ENCODE measurements at places on chromosomes 5 and 9.

- ATAC-seq = no peak
These were observed 13.1 kb downstream of the TMOD1 start for GRCh38 chr9:97514531-97514930.

DNA sequence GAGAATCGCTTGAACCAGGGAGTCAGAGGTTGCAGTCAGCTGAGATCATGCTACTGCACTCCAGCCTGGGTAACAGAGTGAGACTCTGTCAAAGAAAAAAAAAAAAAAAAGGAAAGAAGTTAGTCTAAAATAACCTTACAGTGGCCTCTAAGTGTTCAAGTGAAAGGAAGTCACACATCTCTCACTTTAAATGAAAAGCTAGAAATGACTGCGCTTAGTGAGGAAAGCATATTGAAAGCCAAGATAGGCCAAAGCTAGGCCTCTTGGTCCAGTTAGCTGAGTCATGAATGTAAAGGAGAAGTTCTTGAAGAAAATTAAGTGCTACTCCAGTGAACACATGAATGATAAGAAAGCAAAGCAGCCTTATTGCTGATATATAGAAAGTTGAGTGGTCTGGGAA, 38.1 kb downstream of the ITGA1 start:
- peak; percentile 63 for ATAC-seq

DNA sequence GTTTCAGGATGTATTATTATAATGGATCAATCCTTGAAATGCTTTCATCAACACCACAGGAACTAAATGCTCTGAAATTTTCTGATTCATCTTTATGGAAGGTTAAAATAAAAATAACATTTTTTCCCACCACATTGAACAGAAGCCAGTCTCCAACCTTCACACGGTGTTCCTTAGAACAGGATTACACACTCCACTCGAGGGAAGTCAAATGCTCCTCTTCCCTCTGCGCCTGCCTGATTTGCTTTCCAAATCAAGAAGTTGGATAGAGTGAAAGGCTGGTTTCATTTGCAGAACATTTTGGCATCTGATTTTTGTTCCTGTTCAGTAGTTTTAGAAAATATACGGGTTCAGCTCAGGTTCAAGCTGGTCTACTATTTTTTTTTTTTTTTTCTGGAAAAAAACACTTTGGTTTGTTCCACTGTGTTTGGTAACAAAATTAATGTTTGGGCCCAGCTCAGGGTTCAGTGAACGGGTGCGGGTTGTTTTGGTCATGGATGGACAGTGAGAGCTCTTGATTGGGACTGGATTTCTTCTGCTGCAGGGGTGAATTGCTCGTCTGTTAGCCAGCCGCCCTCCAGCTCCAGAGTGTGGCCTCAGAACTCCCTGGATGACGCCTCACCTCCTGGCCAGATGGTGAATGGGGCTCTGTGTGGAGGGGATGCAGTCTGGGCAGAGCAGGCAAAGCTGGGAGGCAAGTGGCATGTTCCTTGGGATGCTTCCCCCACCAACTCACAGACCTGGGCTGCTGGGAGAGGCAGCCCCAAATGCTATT, 82.4 kb upstream of the STC2 start:
- no peak for ATAC-seq

DNA sequence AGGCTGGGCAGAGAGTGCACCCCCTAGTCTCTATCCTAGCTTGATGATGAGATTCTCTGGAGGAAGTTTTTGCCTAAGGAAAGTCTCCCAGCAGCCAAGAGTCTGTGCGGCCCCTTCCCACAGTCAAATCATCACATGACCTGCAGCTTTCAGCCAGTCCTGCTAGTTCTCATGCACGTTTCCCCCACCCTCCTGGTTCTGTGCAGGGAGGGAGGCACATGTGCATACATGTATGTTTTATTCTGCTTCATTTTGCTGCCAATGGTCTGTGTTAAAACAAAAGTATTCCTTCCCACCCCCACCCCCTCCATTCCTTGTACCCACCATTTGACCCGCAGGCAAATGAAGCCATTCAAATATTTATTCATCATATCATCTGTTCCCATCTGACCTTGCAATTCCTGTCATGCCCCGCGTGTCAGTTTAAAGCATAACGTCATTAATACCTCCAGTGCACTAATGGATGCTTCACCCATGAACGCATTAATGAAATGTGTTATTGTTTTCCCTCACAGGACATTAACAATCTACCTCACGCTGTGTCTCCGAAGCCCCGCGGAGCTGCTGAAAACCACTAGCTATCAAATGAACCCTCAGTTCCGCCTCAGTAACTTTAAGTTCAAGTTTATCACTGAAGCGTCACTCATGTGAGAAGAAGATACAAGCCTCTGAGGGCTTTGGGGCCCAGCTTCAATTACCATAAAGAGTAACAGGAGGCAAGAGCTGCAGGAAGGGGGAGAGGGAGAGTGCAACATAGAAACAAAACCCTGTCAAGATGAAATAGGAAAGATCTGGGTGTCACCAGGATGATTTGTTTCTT, 139.6 kb downstream of the RASEF start:
- ATAC-seq = no peak

DNA sequence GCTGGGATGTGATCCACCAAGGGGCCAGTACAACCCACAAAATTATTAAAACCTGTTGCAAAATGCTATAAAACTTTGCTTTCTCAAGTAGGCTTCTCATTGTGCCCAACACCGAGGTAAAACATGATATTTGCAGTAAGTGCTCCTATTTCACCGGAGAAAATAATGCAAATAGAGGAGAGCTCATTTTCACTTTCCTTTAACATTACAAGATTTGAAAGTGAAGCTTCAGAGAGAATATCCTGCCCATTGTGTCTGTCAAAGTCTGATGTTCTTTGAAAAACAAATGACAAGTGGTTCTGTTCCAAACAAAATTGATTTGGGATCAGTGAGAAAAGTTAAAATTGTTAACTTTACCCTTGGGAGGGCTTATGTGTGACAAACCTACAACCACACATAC, 287.1 kb downstream of the KCNN2 start:
- no peak for ATAC-seq

DNA sequence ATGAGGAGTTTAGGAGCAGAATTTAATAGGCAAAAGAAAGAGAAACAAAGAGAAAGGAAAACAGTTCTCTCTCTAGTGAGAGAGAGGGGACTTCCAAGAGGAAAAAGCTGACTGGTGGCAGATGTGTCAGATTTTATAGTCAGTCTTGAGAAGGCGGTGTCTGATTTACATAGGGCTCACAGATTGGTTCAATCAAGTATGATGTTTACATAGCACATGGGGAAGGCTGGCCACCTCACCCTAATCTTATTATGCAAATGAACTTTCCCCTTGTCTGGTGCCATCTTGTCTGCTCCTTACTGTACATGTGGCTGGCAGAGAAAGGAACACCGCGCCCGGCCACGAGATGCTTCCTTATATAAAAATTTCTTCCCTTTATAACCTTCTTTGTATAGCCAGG, 24.7 kb downstream of the UNC13B start:
- no peak for ATAC-seq

GRCh38 chr5:135423146-135423845, 23.9 kb downstream of the DCANP1 start:
- ATAC-seq = no peak

DNA sequence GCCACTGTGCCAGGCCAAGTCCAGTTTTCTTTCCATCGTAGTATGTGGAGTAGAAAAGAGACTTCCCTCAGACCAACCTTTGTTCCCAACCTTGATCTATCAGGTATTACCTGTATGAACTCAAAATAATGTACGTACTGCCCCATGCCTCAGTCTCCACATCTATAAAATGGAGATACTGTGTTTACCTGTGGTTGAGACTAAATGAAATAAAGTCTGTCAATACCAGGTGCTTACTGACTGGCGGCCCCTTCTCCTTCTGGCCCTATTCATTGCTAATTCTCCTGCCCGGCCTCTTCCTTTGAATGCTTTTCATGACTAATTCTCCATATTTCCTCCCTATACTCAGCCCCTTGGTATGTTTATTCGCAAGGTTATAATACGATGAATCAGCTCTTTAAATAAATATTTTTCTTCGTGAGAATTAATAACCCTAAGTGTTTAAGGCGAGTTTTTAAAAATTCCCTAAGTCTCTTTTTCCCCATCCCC, 89.6 kb upstream of the BASP1 start:
- ATAC-seq = no peak

DNA sequence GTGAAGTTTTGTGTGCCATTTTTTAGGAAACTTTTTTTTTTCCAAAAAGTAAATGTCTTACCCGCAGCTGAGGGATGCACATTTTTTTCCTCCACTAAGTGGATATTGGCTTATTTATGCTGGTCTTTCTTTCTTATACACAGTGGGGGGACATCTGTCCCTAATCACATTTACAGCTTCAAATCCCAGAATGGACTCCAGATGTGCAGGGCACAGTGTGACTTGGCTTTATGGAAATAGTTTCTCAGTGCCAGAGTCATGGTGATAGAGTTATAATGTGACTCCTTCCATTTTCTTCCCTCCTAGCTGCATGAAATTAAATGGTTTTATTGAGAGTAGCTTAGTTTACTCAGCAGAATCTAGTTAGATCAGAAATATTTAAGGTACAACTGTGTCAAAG, 66.5 kb downstream of the SV2C start:
- ATAC-seq = no peak

GRCh38 chr9:37293664-37294524, 128.6 kb upstream of the GRHPR start:
- ATAC-seq = peak; percentile 8

GRCh38 chr9:18935541-18935940, 97.5 kb downstream of the SAXO1 start:
- no peak for ATAC-seq

- peak; percentile 64 for ATAC-seq
These were observed 9.3 kb downstream of the OBP2B start for GRCh38 chr9:133199648-133200321.

- ATAC-seq = peak; percentile 73
These were observed 157.1 kb downstream of the ARRDC3 start for GRCh38 chr5:91225848-91226686.

DNA sequence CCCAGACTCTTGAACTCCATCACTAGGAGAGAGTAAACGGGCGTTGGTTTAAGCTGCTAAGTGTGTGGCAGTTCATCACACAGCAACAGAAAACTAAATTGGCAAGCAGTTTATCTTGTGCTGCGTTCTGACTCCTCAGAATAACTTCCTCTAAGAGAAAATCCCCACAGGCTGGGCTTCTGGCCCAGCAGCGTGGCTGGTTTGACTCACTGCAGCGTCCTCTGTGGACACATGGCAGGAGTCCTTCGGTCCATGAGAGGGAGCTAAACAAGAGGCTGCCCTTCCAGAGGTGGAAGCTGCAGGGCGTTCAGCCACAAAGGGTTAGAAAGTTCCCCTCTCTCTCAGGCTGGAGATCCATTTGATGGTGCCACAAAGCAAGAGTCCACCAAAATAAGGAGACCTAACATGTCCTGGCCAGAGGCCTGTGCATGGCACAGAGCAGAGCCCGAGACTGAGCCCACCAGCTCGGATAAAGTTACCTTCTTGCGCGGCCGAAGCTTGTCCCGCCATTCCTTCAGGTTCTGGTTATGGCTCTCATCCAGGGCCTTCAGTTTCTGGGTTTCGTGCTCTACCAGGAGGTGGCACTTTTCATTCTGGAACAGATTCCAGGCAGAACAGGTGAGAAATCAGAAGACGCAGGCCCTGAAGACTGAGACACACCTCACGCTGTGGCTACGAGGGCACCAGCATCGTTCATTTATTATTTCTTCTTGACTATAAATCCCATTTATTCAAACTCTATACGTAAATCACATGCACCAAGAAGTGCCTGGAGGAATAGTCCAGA, 46.2 kb upstream of the FBXW11 start:
- no peak for ATAC-seq

GRCh38 chr5:33329891-33330290, 110.9 kb upstream of the TARS1 start:
- ATAC-seq = no peak

DNA sequence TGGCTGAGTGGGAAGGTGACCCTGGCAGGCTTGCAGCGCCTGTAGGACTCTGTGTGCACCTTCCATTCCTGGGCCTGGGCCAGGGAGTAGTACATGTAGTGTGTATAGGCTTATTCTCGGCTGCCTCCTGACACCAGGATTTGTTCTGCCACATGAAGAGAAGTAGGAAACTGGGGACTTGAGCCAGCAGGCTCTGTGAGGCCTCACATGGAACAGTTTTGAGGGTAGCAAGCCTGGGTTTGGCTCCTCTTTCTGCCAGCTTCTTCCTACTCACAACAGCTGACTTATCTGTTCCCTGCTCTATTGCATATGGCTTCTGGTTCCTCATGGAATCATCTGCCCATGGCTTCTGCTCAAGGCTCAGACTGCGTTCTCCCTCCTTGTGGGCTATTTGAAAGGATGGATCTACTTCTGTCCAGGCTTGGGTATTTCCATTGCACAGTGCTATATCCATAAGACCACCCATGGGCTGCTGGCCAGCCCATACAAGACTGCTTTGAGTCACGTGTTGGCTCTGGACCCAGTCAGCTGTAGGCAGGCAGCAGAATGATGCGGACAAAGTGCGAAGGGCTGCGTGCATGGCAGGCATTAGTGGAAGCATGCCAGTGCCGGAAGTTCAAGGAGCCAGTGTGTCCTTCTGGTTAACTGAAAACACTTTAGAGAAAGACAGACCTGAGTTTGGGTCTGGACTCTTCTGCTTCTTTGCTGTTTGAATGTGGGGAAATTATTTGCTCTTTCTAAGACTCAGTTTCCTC, 11.0 kb upstream of the INSYN2B start:
- ATAC-seq = no peak

DNA sequence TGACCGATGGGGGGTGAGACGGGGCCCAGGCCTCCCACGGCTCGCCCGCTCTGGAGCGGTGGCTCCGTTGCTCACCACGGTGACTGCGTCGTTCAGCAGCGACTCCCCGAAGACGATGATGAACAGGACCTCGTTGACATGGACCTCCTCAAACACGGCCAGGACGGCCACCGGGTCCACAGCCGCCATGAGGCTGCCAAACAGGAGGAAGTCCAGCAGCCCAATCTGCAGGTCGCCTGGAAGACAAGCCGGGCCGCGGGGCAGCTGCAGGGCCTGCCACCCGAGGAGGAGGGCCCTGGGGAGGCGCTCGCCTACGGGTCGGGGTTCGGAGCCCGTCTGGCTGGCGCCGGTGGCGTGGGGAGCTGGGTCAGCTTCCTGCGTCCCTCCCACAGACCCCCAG, 36.0 kb downstream of the SLC9A3 start:
- no peak for ATAC-seq

- no peak for ATAC-seq
These were observed 20.0 kb downstream of the ANKH start for GRCh38 chr5:14851597-14851996.

DNA sequence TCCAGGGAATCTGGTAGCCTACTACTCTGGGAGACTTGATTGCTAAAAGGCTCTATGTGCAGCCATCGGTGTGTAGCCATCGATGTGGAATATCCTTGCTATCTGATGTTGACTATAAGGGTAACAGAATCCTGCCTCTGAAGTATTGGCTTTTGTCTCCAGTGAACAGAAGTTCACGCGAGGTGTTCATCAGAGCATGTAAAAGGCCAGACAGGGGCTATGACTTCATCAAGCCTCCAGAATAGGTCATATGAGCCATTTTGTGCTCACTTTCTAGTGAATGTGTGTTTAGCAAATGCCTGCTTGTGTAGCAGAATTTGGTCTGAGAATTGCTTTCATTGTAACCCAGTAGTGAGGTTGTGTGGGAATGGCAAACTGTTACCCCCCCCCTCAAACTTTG, 66.8 kb upstream of the RAD23B start:
- no peak for ATAC-seq
